GM12891 (cell line): ENCODE measurements at places on chromosomes 3 and 15.

GRCh38 chr3:54954521-54954920 lies 26.7 kb upstream of the LRTM1 start:
- no peak for DNase-seq

- no peak for DNase-seq
Observed at GRCh38 chr3:73140772-73141442, 79.4 kb downstream of the EBLN2 start.

GRCh38 chr3:187571701-187572100 lies 98.5 kb downstream of the SST start:
- DNase-seq: no peak

DNA sequence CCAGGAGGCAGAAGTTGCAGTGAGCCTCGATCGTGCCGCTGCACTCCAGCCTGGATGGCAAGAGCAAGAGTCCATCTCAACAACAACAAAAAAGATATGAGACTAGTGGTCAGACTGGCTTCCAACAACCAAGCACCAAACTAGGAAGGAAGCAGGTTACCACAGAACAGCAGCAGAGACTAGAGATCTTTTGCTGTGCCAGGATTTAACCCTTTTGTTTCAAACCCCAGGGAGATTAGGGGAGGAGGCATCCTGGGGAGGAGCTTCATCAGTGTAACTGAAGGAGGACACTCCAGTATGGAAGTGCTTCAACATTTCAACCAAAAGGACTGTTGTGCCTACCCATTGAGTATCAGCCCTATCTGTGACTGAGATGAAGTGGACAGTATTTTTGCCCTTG lies 240.3 kb downstream of the ZIC1 start:
- no peak for DNase-seq

DNA sequence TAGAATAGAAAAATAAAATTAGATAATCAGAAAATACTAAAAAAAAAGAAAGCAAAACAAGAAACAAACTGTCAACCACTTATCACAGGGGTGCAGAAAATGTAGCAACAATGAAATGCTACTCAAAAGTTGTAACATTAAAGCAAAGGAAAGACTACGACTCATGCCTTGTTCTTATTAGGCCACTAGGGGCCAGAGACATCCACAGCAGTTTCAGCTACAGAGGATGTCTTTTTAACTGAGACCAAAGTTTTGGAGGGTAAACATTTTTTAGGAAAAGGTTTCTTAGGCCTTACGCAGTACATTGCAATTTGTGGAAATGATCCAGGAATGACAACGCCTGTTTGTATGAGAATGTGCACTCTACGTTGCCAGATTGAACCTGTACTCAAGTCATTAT lies 15.4 kb upstream of the CADM2 start:
- no peak for DNase-seq

- DNase-seq: no peak
Observed at GRCh38 chr15:88655103-88655553, 16.3 kb downstream of the ISG20 start.

GRCh38 chr3:19632099-19633074 lies 301.6 kb downstream of the EFHB start:
- no peak for DNase-seq

DNA sequence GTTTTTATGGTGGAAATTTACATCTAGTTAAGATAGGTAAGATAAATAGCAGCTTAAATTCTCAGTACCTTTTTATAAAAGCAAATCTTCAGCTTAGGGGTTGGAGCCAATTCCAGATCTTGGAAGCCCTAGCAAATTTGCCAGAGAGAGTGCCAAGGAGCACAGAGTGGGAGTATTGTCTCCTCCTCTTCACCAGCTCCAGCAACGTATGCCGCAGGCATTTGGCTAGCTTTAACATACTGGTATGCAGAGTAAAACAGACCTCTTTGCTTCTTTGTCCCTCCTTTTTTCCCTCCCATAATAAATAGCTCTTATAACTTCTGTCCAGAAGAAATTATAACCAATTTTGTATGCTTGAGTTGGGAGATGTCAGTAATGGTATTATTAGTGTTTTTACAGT lies 140.4 kb downstream of the DIPK2A start:
- DNase-seq: no peak

DNA sequence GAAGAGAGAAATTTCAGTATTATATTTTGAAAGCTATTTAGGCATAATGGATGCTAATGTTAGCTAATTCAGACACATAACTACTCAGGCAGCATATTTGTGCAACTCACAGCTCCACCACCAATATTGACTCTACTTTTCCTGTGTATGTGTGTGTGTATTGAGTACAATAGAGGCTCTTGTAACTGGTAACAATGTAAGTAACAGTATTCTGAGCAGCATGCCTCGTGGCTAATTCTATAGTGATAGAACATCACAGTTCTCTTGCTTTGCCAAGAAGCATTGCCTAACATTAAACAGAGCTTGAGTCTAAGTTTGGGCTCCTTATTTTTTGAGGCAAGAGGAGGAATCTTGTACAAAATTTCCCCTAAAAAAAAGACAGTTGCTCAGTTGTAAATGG lies 98.6 kb upstream of the ARHGEF26 start:
- DNase-seq: no peak

GRCh38 chr15:43095708-43096347 lies 10.0 kb downstream of the UBR1 start:
- no peak for DNase-seq

DNA sequence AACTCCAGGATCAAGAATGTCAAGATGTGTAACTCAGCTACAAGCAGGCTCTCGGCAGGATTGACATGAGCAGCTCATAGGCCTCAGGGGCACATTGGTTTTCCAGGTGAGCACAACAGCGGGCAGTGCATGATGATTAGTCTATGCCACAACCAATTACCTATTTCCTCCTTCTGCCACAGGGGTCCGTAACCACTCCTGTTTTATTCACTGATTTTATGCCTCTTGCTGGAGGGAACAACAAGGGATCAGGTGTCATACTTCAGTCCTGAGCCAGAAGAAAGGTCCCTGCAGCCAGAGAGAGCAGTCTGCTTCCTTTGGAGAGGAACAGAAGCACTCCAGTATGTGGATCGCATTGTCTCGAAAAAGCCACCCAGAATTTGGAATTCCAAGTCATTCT lies 35.1 kb upstream of the PTPRG start:
- no peak for DNase-seq

DNA sequence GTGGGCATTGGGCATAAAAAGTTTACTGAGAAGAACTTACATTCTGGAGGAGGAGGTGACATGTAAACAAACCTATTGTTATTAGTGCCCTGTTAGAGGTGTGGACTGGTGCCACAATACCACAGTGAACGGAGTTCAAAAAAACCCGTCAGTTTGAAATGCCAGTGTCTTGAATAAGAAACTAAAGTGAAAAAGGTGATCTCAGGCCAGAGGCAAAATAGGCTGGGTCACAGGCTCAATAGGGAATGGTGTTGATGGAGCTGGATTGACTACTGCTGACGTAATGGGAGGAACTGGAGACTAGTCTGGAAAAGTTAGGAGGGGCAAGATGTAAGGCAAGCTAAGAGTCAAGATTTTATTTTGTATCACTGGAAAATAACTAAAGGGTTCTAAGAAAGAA lies 1.6 kb upstream of the DCBLD2 start:
- DNase-seq: no peak

GRCh38 chr3:102059145-102059943 lies 210.0 kb downstream of the NFKBIZ start:
- DNase-seq: peak; percentile 18

DNA sequence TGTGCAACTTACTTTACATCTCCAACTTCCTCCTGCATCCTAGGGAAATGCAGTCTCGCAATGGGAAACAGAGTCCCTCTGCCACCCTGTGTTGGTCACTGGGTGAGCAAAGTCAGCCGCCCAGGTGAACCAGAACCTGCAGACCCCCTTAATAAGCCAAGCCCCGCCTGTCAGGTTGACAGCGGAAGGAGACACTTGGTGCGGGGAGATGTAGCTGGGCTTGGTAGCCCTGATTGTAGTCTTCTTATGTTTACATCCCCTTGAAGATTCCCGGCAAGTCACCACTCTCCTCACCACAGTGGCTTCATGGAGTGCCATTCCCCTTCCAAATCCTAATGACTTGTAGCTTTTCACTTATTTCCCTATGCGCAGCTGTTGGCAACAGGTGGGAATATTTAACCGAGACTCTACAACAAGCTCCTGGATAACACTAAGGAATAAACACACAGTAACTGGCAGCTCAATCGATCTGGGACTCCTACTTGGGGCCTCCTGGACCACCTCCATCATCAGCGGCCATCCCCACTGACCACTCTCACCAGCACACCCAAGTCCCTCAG lies 17.7 kb upstream of the CLSTN2 start:
- no peak for DNase-seq

GRCh38 chr3:195133013-195133412 lies 137.9 kb downstream of the XXYLT1 start:
- no peak for DNase-seq

DNA sequence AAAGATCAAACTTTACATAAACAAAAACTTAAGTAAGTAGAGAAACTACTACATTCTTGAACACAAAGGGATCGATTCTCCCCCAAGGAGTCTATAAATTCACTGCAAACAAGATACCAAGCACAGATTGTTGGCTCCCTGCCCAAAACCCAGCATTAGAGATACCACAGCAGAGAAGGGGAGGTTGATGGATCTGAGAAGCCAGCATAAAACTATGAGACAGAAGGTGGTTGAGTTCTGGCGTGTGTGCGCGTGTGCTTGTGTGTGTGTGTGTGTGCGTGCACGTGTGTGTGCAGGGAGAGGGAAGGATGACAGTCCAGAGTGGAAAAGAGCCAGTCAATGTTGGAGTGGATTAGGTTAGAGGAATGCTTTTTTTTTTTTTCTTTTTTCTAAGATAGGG lies 143.2 kb upstream of the PRR20G start:
- no peak for DNase-seq

- DNase-seq: no peak
Observed at GRCh38 chr15:59232476-59232875, 25.8 kb downstream of the LDHAL6B start.

DNA sequence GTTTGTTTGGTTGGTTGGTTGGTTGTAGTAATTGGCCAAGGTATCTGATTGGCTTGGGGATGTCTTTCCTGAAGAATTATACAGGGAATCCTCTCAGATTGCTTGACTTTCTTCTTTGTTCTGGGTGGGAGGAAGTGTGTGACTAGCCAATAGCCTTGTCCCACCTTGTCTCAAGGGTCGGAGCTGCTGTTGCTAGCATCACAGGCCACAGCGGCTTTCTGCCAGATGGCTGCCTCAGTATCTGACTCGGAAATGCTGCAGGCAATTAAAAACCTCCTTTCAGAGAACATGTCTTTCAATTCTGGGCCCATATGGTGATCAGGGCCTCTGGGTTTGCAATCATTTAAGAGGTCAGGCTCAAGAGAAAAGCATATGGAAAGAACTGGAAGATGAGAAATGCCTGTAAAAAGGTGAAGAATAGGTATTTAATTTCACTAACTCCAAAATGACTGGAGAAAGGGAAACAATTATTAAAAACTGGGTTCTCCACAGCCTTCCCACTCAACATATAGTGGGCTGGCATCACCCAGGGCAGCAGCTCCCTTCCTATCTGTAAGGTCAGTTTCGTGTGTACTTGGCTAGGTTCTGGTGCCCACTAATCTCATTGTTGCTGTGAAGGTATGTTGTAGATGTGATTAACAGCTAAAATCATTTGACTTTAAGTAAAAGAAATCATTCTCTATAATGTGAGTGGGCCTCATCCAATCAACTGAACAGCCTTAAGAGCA lies 32.4 kb downstream of the TGFBR2 start:
- DNase-seq: no peak

- DNase-seq: no peak
Observed at GRCh38 chr3:135752851-135753250, 212.7 kb upstream of the PPP2R3A start.

DNA sequence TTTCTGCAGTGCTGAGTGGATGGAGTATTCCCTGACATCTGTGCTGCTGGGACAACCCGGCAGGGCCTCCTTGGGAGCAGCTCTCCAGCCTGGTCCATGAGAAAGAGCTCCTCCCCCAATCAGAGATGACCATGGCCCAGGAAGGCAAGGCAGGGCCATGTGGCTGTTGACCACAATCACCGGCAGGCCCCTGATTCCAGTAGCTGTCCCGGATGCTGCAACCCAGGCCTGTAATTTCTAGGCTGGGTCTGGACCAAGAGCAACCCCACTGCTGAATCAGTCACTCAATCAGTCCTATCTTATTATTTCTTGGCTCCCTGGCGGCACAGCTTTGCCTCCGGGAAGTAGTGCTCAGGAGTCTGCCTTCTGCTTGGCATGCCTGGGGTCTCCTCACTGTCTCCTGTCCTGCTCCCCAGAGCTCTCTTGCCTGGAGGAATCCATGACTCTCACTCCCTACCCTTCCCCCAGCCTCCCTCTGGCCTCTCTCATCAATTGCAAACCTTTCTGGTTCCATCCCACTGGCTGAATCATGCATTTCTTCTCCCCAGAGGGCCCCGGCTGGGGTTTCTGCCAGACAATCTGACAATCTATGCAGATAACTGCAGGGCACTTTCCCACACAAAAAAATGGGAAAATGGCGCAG lies 32.6 kb upstream of the ITGA11 start:
- DNase-seq: no peak

DNA sequence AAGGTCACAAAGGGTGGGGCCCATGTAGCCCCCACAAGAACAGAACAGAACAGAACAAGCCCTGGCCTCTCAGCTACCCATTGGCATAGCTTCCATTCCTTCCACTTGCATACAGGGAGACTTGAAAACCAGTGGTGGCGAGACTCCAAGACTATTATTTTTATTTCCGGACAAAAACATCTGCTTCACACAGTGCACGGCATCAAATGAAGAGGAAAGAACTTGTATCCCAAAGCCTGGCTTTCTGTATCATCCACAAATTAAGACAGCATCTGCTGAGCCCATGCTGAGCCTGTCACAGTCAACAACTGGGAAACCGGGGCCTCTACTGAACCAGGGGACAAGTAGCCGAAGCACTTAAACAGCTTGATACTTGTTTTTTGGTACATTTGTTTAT lies 56.0 kb downstream of the CLEC3B start:
- no peak for DNase-seq

- no peak for DNase-seq
Observed at GRCh38 chr15:75131269-75131643, 70.4 kb upstream of the C15orf39 start.

- DNase-seq: peak; percentile 63
Observed at GRCh38 chr15:101138913-101139880, 112.7 kb downstream of the CHSY1 start.

GRCh38 chr3:131699001-131699400 lies 196.2 kb upstream of the MRPL3 start:
- DNase-seq: no peak
